Stimulated activated CD8-positive, alpha-beta memory T cell treated with anti-CD3 and anti-CD28 coated beads, Interleukin-4, amount 100 ng/mL, for 1 hour (primary cell): ENCODE measurements at places on chromosomes 7 and 10.

DNA sequence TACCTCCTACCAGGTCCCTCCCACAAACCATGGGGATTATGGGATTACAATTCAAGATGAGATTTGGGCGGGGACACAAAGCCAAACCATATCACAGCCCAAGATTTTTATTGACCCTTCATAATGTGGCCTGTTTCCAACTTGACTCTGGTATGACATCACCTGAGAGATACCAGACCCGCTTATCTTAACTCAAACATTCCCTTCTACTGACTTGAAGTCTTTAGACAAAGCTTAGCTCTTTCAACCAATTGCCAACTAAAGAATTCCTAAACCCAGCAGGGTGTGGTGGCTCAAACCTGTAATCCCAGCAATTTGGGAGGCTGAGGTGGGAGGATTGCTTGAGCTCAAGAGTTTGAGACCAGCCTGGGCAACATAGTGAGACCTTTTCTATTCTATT lies 67.9 kb downstream of the CLRN3 start:
- DNase-seq = no peak

GRCh38 chr10:80407812-80408241 lies 524 bp upstream of the PRXL2A start:
- no peak for DNase-seq

- no peak for DNase-seq
Observed at GRCh38 chr7:89072081-89072480, 276.5 kb upstream of the TEX47 start.

DNA sequence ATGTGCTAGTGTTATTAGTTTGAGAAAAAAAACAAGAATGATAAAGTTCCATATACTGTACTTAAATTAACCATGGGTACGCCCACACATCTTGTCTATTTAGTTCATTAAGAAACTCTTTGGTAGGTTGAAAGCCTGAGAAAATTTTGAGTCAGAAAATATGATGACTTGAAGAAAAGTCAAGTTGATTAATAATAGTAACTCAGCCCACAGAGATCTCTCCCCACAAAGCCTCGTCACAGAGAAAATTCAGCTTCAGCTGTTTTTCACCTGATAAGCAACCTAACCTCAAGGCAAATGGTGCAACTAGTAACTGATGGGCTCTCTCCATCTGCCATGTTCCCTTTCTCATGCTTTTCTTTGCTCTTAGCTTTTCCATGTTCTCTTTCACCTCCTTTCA lies 1021.6 kb downstream of the GATA3 start:
- DNase-seq = no peak

GRCh38 chr10:124728071-124728829 lies 15.9 kb downstream of the FAM53B start:
- DNase-seq = no peak

- no peak for DNase-seq
Observed at GRCh38 chr10:124153023-124153826, 59.8 kb upstream of the CHST15 start.

DNA sequence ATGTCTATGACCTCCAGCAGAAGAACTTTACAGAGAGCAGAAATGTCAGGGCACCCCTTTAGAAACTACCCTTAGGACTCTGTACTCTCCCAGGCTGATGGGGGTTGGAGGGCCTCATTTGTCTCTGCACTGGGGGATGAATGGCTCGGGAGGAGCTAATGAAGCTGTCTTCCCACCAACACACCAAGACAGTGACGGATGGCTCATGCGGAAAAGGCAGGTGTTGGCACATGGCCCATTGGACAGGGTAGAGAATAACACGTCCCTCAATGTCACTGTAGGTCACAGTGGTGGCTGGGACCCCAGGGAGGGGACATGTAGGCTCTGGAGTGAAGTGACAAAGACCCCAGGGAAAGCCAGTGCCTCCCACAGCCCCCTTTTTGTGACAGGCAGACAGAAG lies 64.0 kb upstream of the PCBD1 start:
- DNase-seq = no peak
